ENCODE measurements at places on chromosomes 5 and 9.

GRCh38 chr9:75574569-75574968, 315.9 kb upstream of the PCSK5 start:
- no peak for DNase-seq

- DNase-seq = no peak
Observed at GRCh38 chr9:136671646-136672430, 9.1 kb downstream of the EGFL7 start.

DNA sequence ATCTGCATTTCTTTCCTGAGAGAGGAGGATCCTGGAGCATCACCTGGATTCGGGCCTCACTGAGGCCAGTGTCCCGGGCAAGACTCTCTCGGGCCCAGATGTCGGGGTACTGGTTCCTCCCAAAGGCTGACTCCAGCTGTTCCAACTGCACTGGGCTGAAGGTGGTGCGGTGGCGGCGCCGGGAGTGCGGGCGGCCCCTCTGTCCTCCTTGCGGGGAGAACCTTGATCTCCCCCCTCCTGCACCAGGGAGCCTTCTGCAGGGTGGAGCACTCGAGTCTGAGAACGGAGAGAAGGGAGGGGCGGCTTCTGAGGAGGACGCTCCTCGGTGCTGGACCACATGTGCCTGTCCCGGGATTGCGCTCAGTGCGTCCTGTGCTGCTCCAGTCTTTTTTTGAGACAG, 2.0 kb downstream of the PROP1 start:
- DNase-seq = no peak

DNA sequence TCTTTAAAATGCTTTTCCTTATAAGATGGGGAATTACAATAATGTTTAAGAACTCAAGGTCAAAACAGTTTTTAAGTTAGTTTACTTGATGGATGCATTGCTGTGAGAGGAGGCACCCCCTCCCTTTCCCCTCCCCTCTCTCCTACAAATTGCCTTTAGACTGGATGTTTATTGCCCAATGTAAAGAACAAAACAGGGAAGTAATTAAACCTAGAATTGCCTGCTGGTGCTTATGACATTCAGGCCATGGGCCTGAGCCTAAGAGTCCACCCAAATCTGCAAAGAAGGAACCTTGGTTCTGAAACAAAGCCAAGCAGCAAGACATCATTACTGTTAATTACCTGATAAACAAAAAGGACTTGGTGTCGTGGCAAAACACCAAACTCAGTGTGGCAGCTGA, 630.3 kb downstream of the ISL1 start:
- DNase-seq = no peak

- no peak for DNase-seq
Observed at GRCh38 chr9:98986866-98987651, 43.4 kb downstream of the COL15A1 start.

DNA sequence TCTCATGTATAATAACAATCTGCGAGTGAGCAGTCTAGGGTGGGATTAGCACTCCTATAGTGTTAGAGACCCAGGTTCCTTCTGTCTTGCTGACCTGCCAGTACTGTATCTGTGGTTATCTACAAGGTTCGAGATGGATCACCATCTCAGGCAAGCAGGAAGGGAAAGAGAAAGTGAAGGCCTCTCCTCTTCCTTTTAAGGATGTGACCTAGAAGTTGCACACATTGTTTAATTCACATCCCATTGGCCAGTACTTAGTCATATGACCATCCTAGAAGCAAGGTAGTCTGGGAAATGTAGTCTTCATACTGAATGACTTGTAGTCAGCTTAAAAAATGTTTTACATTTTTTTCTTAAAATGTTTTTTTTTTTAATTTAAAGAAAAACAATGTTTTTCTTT, 168.6 kb downstream of the CARTPT start:
- DNase-seq = peak; percentile 68

- DNase-seq = no peak
Observed at GRCh38 chr5:164091836-164092235, 586.4 kb downstream of the MAT2B start.

DNA sequence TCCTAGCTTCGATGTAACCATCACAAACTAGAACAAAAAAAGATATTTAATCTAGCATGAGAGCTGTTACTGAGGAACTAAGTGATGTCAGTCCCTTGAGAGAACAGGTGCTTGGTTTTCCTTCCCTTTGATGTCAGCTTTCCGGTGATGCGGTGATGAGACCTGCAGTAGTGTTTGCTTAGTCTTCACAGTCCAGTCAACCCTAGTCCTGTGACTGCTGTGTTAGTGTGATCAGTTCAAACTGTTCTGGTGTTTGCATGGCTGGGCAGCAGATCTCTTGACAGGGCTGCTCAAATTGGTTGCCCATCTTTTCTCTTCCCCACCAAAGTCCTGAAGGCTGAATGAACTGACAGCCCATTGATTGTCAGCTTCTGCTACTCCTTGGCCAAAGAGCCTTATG, 608.6 kb upstream of the DAB2 start:
- DNase-seq = no peak

GRCh38 chr5:113364466-113364865, 70.3 kb downstream of the TSSK1B start:
- DNase-seq = no peak

DNA sequence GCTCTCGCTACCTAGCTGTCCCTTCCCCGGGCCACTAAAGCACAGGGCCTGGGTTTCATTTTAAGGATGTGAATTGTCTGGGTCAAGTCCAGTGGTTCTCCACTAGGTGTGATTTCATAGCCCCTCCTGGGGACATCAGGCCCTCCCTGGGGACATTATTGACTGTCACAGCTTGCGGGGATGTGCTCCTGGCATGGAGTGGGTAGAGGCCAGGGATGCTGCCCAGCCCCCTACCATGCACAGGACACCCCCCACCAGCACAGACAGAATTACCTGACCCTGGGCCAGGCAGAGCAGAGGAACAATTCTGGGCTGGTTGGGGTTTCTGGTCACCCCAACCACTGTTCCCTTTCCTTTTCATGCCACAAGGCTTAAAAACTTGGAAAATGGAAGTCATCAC, 4.1 kb downstream of the FAM78A start:
- no peak for DNase-seq

GRCh38 chr5:10631316-10631996, 67.6 kb downstream of the ANKRD33B start:
- DNase-seq = no peak

- no peak for DNase-seq
Observed at GRCh38 chr9:31388660-31389059, 995.8 kb upstream of the ACO1 start.

- DNase-seq = no peak
Observed at GRCh38 chr5:110638970-110639902, 87.2 kb downstream of the TMEM232 start.

- no peak for DNase-seq
Observed at GRCh38 chr5:170631466-170632195, 127.8 kb downstream of the KCNIP1 start.

DNA sequence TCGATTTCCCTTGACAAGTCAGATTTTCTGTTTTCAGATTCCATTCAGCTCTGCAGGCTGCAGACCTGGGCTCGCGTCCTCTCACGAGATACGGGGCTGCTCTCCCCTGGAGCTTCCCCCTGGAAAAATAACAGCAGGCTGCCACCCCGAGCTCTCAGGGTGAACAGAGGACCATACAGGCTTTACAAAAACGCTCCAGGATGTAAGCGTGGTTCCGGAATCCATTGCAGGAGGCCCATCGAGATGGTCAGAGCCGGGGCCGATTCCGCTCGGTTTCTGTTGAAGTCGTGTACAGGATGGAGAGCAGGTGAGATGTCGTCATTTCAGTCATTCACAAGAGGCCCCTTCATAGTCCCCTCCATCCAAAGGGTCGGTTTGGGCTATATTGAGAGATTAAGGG, 297.7 kb upstream of the IRX4 start:
- no peak for DNase-seq

GRCh38 chr9:116907989-116908388, 220.9 kb downstream of the TRIM32 start:
- no peak for DNase-seq

- DNase-seq = peak; percentile 31
Observed at GRCh38 chr9:105475302-105475701, 27.5 kb downstream of the FSD1L start.

- no peak for DNase-seq
Observed at GRCh38 chr5:141657404-141657803, 6.2 kb upstream of the FCHSD1 start.

GRCh38 chr9:94892675-94893074, 166.2 kb downstream of the AOPEP start:
- no peak for DNase-seq

- no peak for DNase-seq
Observed at GRCh38 chr5:160699301-160699700, 152.7 kb downstream of the ATP10B start.

DNA sequence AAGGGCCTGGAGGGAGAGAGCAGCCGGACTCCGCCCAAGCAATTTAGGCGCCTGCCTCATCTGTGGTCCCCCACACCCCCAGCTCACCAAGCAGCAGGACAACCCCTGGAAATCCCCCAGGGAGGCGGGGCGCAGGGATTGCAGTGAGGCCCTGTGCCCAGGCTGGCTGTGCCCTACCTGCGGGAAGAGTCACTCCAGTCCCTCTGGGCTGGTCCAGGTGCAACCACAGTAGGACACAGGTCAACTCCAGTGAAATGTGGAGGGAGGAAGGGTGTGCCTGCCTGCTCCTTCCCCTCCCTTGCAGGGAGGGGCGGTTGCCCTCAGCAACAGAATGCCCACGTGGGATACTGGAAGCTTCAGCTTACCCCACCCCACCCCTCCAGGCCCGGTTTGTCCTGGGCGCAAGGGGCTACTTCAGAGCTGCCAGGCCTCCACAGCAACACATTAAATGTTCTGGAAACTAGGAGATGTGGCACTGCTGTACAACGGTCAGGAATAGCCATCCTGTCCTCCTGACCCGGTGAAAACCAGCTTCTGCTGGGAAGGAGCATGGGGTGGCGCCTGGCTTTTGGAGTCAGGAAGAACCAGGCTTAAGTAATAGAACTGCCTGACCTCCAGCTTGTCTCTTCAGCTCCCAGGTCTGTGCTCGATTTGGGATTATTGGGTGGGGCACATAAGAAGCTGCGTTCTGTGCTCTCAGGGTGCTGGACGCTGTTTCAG, 22.5 kb downstream of the ABO start:
- DNase-seq = no peak

- no peak for DNase-seq
Observed at GRCh38 chr5:102241809-102242421, 54.2 kb downstream of the SLCO4C1 start.

DNA sequence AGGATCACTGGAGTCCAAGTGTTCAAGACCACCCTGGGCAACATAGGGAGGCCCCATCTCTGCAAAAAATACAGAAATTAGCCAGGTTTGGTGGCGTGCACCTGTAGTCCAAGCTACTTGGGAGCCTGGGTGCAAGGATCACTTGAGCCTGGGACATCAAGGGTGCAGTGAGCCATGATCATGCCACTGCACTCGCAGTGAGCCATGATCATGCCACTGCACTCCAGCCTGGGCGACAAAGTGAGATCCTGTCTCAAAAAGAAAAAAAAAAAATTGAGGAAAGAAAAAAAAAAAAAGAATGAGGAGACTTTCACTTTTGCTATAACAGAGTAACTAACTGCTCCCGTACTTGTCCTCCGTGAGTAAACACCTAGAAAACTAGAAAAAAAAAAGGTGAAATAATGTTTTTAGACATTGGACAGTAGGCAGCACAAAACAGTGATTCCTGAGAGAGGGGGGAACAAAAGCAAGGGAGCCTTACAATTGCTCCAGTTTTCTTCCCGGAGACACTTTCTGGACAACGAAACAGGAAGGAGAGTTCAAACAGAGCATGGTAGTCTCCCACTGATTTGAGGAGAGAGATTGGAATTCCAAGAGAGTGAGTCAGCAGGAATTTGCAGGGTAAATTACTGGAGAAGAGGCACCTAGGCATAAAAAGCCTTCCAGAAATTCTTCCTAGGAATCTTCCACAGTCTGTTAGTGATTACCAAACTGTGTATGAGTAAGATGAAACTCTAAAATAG, 6.9 kb upstream of the ZBTB5 start:
- DNase-seq = peak; percentile 63

- no peak for DNase-seq
Observed at GRCh38 chr9:126932871-126933321, 18.3 kb downstream of the RALGPS1 start.

DNA sequence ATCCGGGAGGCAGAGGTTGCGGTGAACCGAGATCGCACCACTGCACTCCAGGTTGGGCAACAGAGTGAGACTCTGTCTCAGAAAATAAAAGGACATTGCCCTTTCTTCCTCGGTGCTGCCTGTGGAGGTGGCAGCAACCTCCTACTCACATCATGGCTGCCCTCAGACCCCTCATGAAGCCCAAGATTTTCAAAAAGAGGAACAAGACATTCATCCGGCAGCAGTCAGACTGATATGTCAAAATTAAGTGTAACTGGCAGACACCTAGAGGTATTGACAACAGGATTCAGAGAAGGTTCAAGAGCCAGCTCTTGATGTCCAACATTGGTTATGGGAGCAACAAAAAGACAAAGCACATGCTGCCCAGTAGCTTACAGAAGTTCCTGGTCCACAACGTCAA, 12.6 kb upstream of the PAX5 start:
- no peak for DNase-seq

- DNase-seq = no peak
Observed at GRCh38 chr9:18487611-18488010, 13.7 kb downstream of the ADAMTSL1 start.

- peak; percentile 65 for DNase-seq
Observed at GRCh38 chr5:68285851-68286611, 70.5 kb downstream of the PIK3R1 start.

DNA sequence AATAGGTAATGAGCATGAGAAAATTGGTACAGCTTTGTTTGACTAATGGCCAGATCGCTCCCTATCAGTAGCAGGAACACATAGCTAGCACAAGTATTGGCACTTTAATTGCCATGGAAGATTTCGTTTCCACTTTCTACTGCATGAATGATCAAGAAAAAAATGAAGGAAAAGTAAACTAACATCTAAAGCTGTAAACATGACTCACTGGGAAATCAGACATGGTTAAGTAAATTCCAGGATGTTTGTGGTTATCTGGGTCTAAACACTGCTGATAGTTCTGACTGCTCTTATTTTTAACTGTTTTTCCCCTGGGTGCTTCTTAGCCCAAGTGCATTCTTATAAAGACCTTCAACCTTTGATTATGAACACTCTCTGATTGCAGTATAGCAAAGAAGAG, 388.9 kb downstream of the NR2F1-AS1 start:
- DNase-seq = peak; percentile 73

GRCh38 chr5:75584641-75585040, 26.6 kb upstream of the ANKDD1B start:
- no peak for DNase-seq

- DNase-seq = no peak
Observed at GRCh38 chr5:102294886-102295395, 1.1 kb downstream of the SLCO4C1 start.

GRCh38 chr5:96579711-96580110, 82.5 kb upstream of the CAST start:
- DNase-seq = no peak

DNA sequence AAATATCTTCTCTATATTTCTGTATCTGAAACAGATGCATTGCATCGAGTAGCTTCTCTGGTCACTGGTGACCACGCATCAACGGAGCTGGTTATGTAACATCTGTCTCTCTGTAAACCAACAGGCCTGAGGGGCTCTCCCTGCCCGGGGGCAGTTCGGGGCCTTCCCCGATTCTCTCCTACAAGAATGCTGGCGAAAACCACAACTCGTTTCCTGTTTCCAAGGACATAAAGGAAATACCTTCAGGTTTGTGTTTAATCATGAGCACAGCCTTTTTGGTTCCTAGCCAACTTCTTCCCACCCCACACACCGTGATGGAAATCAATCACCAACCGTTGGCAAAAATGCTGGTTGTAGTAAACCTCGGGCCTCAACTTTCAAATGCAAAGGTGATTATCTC, 25.1 kb downstream of the GDNF start:
- no peak for DNase-seq

GRCh38 chr9:88267283-88267682, 121.0 kb upstream of the SPIN1 start:
- DNase-seq = no peak

- no peak for DNase-seq
Observed at GRCh38 chr5:3738919-3739318, 143.3 kb downstream of the IRX1 start.
